ENCODE measurements at places on chromosomes 16 and 17.
A peak's percentile ranks its signal among the peaks of the same experiment; 100 is the strongest.

DNA sequence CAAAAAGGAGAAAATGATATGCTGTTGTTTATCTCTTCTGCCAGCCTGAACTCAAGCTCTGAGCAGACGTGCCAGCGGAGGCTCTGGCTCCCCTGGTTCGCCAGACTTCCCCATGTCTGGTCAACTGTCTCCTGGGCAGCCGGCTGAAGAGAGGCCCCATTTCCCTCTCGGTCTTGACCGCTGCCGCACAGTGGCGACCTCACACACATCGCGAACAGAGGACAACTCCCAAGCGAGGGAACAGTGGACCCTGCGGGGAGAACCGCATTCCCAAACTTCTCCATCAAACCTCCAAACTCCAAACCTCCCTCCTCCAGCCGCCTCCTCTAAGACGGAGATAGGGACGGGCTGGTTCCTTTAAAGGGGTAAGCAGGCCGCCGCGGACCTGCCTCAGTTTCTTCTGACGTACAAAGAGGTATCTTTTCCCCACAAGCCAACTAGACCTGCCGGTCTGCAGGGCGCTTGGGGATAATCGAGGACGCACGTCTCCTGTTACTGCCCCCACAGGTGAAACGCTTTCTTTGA is 24.9 kb upstream of the RFFL start:
- peak; percentile 58 for DNase-seq

DNA sequence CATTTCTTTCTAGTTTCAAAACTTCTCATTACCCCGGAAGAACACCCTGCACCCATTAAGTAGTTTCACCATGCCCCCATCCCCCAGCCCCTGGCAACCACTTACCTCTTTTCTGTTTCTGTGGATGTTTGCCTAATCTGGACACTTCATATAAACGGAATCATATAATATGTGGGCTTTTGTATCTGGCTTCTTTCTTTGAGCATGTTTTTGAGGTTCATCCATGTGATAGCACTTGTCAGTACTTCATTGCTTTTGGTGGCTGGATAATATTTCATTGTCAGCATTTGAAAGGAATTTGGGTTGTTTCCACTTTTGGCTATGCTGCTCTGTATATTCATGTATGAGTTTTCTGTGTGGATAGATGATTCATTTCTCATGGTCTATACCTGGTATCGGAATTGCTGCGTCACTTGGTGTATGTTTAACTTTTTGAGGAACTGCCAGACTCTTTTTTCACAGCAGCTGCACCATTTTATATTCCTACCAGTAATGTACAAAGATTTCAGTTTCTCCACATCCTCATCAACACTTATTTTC is 30.0 kb upstream of the SLC5A10 start:
- no peak for DNase-seq

DNA sequence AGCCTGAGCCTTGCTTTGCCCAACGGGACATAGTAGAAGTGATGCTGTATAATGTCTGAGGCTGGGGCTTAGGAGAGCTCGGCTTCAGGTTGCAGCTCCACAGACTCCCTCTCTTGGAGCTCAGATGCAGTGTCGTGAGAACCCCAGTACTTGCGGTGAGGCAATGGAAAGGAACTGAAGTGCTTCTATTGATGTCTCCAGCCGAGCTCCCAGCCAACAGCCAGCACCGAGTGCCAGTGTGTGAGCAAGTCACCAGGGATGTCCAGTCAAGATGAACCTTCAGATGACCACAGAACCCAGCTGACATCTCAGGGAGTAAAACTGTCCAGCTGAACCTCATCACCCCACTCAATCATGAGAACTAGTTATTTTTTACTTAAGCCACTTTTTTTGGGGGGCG is 268.1 kb downstream of the IRF8 start:
- no peak for DNase-seq

DNA sequence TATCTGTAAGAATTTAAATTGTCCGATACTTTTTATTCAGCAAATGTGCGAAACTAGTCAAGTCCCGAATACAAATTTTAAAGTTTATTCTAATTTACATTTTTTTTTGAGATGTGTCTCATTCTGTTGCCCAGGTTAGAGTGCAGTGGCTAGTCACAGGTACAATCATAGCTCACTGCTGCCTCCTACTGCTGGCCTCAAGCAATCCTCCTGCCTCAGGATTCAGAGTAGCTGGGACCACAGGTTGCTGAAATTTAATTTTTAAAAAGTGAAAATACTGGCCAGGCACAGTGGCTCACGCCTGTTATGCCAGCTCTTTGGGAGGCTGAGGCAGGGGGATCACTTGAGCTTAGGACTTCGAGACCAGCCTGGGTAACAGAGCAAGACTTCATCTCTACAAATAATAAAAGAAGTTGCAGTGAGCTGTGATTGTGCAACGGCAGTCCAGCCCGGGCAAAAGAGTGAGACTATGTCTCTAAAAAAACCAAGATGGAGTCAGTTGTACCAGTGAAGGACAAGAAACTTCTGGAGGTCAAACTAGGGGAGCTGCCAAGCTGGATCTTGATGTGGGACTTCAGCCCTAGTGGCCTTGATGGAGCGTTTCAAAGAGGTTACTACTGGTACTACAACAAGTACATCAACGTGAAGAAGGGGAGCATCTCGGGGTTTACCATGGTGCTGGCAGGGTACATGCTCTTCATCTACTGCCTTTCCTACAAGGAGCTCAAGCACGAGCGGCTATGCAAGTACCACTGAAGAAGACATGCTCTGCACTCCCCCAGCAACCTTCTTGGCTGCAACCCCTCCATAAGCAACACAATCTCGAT is 5.6 kb downstream of the POLG2 start:
- DNase-seq, result peak; percentile 39

DNA sequence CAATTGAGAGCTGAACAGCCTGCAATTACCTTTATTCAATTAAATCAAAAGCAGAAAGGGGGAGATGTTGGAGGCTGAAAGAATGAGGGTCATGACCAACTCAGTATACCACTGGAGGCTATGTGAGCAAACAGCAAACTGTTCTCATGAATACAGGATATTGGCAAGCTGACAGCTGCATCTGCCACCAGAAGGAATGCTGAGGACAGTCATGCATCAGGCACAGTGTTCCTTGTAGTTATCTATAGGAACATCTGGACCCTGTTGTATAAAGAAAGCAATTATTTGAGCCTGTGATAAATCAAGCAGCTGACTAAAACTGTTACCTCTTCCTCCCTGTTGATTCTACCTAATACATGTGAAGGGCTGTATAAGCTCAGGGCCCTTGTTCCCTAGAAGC is 2064.6 kb downstream of the TP53TG3F start:
- no peak for DNase-seq

GRCh38 chr17:1627182-1627981 is 1.3 kb downstream of the SLC43A2 start:
- no peak for DNase-seq
